ENCODE measurements at places on chromosomes 2 and 18. TPM values are rescaled to one million over a fixed set of nuclear protein-coding genes. Genes with fewer than 3 reads are reported as not detected.
A peak's percentile ranks its signal among the peaks of the same experiment; 100 is the strongest.

GRCh38 chr2:63764630-63765029 lies 77.1 kb upstream of the UGP2 start:
- no peaks in the 10 kb centered on the region for H3K36me3 ChIP-seq
- no peak overlapping the region for H3K4me3 ChIP-seq
- no peak overlapping the region for H3K27ac ChIP-seq
- H3K27me3 ChIP-seq, result no peaks in the 10 kb centered on the region
- peaks cover 6% of the 10 kb centered on the region for H3K4me1 ChIP-seq

The MAP2 gene
- total RNA-seq, result 0.05 TPM

DNA sequence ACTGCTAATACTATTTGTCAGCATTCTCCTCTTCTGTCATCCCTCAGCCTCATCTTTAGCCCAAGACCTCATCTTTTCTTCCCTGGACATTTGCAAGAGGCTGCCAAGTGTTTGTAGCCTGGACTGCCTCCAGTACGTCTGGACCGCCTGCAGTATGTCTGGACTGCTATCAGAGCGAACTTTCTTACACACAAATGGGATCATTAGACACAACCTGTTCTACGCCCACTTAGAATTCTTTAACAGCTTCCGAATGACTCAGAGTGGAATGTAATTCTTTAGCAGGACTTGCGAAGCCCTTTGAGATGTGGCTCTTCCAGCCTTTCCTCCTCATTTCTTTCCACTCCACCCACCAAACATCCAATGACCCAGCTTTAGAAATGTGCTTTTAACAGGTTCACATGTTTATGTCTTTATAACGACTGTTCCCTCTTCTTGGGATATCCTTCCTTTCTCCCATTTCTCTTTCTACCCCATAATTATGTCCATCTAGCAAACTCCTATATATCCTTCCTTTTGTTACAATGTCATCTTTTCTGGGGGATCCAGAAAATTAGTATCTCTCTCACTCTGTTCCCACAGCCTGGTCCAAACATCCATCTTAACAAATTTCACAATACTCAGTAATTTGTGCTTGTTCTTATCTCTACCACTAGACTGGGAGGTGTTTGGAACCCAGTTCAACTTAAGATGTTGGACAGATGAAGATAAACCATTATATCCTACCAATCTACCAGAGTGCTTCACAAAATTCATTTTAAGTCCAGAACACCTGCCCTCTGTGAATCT lies 171.3 kb upstream of the PGAP1 start:
- H3K27ac ChIP-seq, result no peak overlapping the region
- no peak for DNase-seq
- H3K4me3 ChIP-seq, result no peak overlapping the region

DNA sequence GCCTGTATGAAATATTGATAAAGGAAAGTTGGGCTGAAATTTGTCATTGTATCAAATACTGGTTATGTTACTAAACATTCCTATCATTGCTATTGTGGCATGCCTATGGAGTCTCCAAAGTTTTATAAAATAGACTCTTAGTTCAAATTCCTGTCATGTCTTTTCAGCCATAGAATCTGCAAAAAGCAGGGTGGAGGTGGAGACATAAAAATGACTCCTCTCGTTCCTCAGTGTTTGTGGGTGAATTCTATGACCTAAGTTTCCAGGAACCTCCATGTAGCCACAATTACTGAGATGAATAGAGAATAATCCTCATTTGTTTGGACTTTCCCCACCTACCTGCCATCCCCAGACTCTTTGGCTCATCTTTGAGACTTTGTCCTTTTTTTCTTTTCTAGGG lies 326.3 kb upstream of the ETAA1 start:
- H3K27me3 ChIP-seq, result no peaks in the 10 kb centered on the region
- no peak overlapping the region for H3K27ac ChIP-seq
- no peak for DNase-seq
- H3K4me1 ChIP-seq, result no peaks in the 10 kb centered on the region

The CXCR1 gene
- total RNA-seq, result not detected

DNA sequence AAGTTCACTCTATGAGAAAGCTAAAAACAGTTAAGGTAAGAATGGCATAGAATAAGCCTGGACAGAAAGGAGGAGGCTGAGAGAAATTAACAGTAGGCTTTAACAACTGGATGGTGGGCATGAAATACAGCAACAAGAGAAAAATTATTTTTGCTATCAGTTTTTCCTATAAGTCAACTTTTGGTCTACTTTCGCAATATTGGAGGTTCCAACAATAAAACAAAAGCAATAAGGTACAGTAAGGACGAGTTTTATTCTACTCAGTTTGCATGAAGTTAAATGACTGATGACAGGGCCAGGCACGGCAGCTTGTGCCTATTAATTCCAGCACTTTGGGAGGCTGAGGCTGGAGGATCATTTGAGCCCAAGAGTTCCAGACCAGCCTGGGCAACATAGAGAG lies 17.3 kb downstream of the RAB1A start:
- no peaks in the 10 kb centered on the region for H3K4me1 ChIP-seq
- no peaks in the 10 kb centered on the region for H3K36me3 ChIP-seq
- no peak overlapping the region for H3K27ac ChIP-seq
- no peak for DNase-seq
- H3K4me3 ChIP-seq, result no peak overlapping the region

GRCh38 chr2:55419233-55419678 lies 400 bp downstream of the CCDC88A start:
- no peaks in the 10 kb centered on the region for H3K27me3 ChIP-seq
- no peaks in the 10 kb centered on the region for H3K36me3 ChIP-seq
- H3K4me1 ChIP-seq, result no peaks in the 10 kb centered on the region
- peak; percentile 24 for DNase-seq

The EVX2 gene
- not detected for total RNA-seq

- H3K27ac ChIP-seq, result no peak overlapping the region
- H3K36me3 ChIP-seq, result no peaks in the 10 kb centered on the region
- no peaks in the 10 kb centered on the region for H3K27me3 ChIP-seq
- no peaks in the 10 kb centered on the region for H3K4me1 ChIP-seq
- no peak for DNase-seq
Measured at GRCh38 chr2:40344364-40344763, 107.5 kb downstream of the SLC8A1 start.

- H3K27ac ChIP-seq, result no peak overlapping the region
- no peaks in the 10 kb centered on the region for H3K4me1 ChIP-seq
- no peak for DNase-seq
- H3K27me3 ChIP-seq, result no peaks in the 10 kb centered on the region
- H3K4me3 ChIP-seq, result no peak overlapping the region
Measured at GRCh38 chr2:79960519-79960918, 344.0 kb downstream of the LRRTM1 start.

DNA sequence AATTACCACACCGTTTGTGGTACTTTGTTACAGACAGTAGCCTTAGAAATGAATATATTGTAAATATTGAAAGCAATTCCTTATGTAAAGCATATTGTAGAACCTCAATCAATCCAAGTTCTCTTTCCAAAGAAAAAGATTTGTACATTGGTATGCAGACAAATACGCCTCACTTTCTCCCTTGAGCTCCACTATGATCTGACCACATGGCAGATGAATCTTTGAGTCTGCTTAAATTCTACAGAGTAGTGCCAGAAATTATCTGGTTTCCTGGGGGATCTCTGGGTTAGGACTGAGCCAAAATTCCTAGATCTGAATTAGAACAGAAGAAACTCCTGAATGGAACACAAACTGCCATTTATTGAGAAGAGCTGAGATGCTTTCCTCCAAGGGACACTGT lies 99.0 kb downstream of the CPO start:
- no peaks in the 10 kb centered on the region for H3K4me1 ChIP-seq
- no peak overlapping the region for H3K4me3 ChIP-seq
- no peak overlapping the region for H3K27ac ChIP-seq
- no peaks in the 10 kb centered on the region for H3K36me3 ChIP-seq

GRCh38 chr2:210577263-210578071 lies 21.1 kb downstream of the CPS1 start:
- no peaks in the 10 kb centered on the region for H3K4me1 ChIP-seq
- no peaks in the 10 kb centered on the region for H3K27me3 ChIP-seq
- no peaks in the 10 kb centered on the region for H3K36me3 ChIP-seq
- no peak overlapping the region for H3K27ac ChIP-seq
- no peak overlapping the region for H3K4me3 ChIP-seq
- peak; percentile 31 for DNase-seq

DNA sequence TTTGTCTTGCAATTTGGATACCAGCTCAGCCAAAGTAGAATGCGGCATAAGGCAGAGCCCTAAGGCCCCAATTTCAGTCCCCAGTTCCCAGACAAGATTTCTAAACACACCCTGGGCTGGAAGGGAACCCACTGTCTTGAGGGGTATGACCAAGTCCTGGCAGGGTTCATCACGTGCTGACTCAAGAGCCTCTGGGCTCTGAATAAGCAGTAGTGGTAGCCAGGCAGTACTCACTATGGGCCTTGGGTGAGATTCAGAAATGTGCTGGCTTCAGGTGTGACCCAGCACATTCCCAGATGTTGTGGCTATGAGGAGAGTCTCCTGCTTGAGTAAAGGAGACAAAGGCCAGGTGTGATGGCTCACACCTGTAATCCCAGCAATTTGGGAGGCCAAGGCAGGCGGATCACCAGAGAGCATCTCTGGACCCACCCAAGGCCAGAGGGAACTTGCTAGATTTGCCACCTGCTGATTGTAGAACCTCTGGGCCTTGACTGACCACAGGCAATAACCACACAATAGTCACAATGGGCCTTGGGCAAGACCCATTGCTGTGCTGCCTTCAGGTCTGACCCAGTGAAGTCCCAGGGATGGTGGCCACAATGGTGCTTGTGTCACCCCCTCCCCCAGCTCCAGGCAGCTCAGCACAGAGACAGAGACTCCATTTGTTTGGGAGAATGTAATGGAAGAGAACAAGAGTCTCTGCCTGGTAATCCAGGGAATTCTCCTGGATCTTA lies 74.9 kb downstream of the ATL2 start:
- H3K27ac ChIP-seq, result no peak overlapping the region
- DNase-seq, result no peak
- H3K36me3 ChIP-seq, result peaks cover 6% of the 10 kb centered on the region
- peaks cover 29% of the 10 kb centered on the region for H3K4me1 ChIP-seq
- H3K27me3 ChIP-seq, result no peaks in the 10 kb centered on the region
- H3K4me3 ChIP-seq, result no peak overlapping the region

DNA sequence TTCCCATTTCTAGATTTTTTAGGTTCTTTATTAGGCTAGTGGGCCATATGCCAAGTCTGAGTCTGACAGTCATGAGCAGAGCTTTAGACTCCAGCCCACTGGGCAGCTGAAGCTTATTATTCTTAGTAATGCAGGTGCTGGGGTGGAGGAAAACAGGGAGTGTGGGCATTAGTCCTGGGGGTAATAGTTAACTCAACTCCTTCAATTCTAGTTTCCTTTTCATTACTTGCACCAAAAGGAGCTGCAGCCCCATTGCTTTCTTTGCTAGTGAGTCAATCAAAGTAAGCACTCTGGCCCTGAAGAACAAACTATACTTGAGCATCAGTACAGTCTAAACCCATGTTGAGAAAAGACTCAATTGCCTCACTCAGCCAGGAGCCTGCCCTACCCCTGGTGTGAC lies 35.5 kb downstream of the ICOS start:
- no peaks in the 10 kb centered on the region for H3K36me3 ChIP-seq
- H3K27ac ChIP-seq, result no peak overlapping the region
- no peak for DNase-seq
- H3K27me3 ChIP-seq, result no peaks in the 10 kb centered on the region

DNA sequence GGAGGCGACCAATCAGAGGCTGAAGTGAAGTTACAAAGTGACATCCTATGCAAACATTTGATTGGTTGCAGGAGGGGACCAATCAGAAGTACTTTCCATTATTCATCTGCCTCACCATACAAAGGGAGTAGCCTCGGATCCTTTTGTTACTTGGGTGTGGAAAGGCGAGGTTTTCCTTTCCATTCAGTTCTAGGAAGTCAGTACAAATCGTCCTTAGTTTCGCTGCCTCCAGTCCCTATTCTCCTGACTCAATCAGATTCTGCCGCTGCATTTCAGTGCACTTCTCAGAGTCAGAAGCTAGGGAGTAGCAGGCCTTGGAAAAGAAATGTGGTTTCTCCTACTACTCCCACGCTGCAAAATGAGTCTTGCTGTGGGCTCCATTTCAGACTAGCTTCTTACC lies 149.4 kb downstream of the DTNA start:
- H3K27me3 ChIP-seq, result no peaks in the 10 kb centered on the region
- no peaks in the 10 kb centered on the region for H3K36me3 ChIP-seq
- H3K27ac ChIP-seq, result no peak overlapping the region
- DNase-seq, result no peak
- no peak overlapping the region for H3K4me3 ChIP-seq

DNA sequence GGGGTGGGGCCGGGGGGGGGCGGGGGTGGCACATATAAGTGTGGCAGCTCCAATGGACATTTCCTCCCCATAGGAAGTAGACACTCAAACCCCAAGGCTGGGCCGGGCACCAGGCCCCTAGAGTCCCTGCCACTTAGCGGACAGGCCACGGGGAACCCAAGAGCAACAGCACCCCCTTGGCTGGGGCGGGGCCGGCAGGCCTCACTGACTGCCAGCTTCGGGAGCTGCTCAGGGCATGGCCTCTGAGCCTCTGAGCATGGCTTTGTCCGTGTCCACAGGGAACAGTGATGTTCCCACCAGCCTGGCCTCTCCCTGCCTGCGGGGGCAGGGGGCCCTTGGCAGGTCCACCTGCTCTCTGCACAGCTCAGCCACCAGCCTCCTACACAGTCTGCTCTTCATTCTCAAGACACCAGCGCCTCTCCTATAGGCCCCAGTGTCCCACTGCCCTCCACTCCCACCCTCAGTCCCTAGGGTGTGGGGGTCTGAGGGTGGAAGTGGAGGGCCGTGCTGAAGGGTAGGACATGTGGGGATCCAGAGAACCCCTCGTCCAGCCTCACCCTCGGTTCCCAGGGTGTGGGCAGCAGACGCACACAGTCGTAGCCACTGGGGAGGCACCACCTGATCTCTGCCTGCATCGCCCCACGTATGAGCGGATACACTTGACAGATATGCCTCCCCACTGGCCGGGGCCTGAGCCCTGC lies 106.7 kb downstream of the FAM210A start:
- no peak for DNase-seq
- no peaks in the 10 kb centered on the region for H3K4me1 ChIP-seq
- H3K27me3 ChIP-seq, result no peaks in the 10 kb centered on the region
- no peak overlapping the region for H3K4me3 ChIP-seq

The AGBL5 gene
- 31.4 TPM for total RNA-seq

The TEX44 gene
- not detected for total RNA-seq

GRCh38 chr2:74181739-74182138 lies 3.1 kb upstream of the MOB1A start:
- no peak overlapping the region for H3K27ac ChIP-seq
- no peaks in the 10 kb centered on the region for H3K36me3 ChIP-seq

The HOXD4 gene
- total RNA-seq, result 1.2 TPM

DNA sequence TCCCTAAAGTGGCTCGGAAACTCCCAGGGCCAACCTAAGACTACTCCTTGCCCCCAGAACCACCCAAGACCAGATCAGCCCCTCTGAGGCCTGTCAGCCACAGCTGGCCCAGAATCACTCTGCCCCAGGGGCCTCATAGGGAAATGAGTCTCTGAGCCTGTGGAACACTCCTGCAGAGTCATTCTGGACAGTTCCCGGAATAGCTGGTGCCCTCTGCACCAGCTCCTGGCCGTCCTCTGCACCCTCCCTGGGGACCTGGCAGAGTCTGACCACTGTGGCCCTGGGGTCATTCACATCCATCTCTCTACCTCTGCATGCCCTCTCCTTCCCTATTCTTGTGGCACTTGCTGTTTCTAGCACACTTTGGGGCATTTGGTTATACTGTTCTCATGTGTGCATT lies 14.6 kb upstream of the TMEM214 start:
- no peak overlapping the region for H3K4me3 ChIP-seq
- no peaks in the 10 kb centered on the region for H3K36me3 ChIP-seq
- DNase-seq, result no peak
- no peak overlapping the region for H3K27ac ChIP-seq
